ENCODE measurements at places on chromosomes 6 and 20.

GRCh38 chr6:119536666-119537065, 187.1 kb upstream of the MAN1A1 start:
- DNase-seq: no peak

DNA sequence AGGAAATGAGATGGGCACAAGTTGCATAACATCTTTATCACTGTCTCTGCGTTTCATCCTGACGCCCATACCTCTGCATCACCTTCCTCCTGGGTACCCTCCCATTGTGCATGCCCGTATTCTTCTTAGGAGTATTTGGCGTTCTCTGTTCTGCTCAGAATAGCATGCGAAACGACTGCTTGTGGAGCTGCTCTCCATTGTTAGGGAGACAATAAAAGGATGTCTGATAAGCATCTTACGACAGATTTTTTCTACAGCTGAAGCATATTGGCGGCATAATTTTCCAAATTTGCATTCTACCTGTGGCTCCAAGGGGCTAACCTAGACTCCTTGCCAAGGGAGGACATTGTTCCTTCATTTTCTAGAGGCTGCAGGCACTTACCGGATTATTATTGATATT, 118.6 kb downstream of the EDN1 start:
- no peak for DNase-seq

DNA sequence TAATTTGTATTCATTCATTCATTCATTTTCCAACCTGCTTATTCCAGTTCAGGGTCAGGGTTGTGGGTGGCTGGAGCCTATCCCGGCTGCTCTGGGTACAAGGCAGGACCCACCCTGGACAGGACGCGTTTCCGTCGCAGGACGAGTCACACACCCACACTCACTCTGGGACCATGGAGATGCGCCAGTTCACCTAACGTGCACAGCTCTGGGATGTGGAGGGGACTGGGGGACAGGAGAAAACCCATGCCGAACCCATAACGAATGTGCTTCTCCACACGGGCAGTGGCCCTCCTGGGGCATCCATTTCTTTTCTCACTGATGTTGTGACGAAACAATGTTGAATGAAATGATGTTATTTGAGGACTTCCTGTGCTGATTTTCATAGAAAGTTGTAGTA, 26.5 kb downstream of the ERMARD start:
- DNase-seq: no peak

DNA sequence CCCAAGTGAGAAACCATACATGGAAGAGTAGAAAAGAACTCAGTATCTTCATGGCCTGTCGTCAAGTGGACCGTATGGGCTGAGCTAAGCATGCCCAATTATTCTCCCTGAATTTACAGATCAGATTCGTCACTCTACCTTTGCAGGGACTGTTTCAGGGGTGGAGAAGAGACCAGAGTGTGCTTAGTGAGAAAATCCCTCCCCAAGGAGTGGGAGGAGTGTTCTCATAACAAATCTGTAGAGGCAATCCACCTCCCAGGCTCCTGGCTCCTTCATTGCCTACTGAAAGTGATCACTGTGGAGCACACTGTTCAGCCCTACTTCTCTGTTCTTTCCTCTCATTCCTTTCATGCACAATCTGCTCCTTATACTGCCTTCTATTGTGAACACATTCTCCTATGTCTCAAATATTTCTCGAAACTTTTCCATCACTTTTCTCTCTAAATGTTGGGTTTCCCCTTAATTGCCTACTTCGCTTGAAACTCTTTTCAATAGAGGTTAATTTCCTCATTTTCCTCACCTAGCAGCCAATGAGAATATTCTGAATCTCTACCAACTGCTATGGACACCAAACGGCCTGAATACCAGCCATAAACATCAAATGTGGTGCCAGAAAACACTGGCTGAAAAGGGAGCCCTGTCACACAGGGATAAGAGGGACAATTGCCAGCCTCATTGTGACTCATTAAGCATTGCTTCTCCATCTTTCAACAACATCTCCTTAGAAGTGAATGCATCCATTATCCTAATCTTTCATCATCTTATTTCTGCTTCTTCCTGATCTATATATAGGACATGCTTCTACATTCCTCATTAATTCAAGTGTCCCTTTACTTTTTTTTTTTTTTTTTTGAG, 398.3 kb downstream of the UTRN start:
- no peak for DNase-seq

DNA sequence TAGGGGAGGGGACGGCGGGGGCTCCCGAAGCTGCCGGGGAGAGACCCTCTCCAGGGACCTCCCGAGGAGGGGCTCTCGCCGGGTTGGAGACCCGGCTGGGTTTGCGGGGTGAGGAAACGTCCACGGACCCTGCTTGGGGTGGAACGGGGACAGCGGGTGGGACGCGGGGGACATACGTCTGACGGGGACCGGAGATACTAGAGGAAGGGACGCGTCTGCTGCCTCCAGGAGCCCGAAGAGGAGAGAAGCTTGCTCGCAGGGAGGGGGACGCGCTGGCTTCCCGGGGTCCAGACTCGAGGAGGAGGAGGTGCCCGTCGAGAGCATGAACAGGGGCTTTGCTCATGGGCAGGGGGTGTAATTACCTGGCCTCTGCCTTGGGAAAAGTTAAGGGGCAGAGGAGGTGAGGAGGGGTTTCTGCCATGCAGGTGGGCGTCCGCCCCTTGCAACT, 593 bp downstream of the DNMT3B start:
- no peak for DNase-seq

DNA sequence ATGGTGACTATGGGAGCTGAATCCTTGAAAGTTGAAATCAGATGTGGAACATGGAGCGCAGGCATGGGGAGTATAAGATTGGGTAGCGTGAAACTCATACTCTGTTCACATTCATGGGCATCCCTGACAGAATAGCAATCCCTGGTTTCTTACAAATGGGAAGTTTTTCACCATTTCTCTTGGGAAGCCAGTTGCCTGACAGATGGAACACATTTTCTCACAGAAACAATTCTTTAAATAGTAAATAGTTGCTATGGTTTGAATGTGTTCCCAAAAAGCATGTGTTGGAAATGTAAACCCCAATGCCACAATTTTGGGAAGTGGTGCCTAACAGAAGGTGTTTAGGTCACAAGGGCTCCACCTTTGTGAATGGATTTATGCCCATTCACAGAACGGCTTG, 262.8 kb upstream of the HS3ST5 start:
- no peak for DNase-seq

DNA sequence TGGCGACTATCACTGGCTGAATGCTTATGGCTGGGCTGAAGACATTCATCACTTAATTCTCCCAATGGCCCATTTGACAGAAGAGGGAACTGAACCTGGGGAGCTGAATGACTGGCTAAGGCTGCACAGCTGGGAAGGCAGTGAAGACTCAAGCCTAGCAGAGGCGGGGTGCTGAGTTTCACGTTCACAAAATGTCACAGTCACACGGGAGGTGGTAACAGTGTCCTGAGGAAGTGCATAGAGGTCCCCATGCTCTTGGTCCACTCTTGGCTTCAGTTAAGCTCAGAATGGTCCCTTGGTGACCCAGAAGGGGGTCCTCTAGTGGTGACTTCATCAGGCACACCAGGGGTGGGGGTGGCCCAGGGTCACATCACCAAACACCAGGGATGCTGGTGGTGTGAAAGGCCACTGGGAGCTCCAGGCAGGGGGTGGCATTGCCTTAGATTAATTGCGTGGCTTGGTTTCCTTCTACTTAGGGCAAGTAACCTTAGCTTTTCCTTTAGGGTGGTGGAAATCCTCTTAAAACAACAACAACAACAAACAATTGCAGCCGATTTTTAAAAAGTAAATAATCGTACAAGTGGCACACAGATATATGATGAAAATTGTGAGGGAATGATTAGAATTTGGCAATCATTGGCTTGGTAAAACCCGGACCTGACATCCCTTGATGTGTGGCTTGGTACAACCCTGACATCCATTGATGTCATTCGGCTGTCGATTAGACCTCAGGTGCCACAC, 45.0 kb downstream of the SULF2 start:
- no peak for DNase-seq

DNA sequence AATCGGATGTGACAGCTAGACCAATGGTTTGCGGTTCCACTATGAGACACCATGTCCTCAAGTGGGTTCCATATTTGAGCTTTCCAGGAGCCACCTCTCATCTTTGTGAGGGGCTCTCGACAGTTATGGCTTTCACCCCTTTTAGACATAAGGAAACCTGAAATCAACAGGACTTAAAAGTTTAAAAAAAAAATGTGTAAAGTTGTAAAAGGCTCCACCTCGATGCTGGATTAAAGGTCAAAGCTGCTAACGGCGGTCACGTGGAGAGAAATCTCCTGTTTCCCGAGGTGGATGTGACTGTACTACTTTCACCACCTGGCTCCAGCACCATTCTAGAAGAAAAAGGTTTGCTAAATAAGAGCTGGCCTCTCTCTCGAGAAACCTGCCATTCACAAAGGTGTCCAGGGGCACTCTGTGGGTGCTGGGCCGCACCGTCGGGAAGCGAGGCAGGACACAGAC, 542 bp downstream of the ATP5F1E start:
- DNase-seq: no peak

- no peak for DNase-seq
Observed at GRCh38 chr6:93567164-93567563, 147.8 kb upstream of the EPHA7 start.

DNA sequence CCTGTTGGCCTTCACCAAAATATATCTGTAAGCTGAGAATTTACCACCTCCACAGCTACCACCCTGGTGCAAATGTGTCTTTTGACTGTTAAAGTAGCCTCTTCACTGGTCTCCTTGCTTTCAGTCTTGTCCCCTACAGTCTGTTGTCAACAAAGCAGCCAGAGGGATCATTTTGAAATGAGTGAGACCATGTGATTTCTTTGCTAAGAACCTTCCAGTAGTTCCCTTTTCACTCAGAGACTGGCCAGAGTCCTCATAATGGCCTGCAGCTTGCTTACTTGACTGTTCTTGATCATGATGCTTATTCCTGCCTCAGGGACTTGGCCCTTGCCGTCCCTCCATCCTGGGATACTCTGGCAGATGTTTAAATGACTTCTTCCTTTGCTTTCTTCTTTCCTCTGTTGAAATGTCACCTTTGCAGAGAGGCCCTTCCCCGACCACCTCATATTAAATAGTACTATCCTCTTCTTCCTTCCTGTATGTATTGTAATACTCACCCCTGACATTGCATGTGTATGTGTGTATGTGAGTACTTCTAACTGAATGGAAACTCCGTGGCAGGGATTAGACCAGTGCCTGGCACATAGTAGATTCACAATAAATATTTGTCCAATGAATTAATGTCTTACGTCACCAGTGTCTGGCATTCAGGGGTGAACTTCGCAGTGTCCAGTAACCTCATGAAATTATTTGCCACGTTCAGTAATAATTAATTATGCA, 5.0 kb downstream of the MANBAL start:
- DNase-seq: no peak

- no peak for DNase-seq
Observed at GRCh38 chr20:31811796-31812728, 7.1 kb upstream of the MYLK2 start.

- DNase-seq: peak; percentile 40
Observed at GRCh38 chr20:45817376-45818194, 5.1 kb downstream of the UBE2C start.

GRCh38 chr20:35271073-35271882, 6.6 kb downstream of the MMP24OS start:
- DNase-seq: no peak

GRCh38 chr6:97501853-97502252, 218.8 kb upstream of the MMS22L start:
- DNase-seq: no peak

GRCh38 chr6:38445336-38445735, 194.4 kb downstream of the BTBD9 start:
- no peak for DNase-seq

DNA sequence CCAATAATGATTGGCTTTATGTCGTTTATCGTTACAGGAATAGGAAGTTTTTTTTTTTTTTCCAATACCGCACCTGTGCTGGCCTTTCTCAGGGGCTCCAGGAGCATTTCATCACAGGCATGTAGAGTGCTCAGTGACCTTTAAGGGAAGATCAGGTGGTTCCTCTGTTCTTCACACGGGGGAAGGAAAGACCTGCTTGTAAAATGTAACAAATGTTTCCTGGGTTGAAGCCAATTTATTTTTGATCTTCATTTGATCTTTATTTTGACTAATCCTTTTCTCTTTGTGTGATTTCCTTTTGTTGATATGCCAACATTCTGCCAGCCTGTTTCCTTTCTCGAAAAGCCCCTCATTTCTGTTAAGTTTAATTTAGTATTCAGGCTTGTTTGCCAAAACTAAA, 61.9 kb upstream of the HBS1L start:
- DNase-seq: no peak

DNA sequence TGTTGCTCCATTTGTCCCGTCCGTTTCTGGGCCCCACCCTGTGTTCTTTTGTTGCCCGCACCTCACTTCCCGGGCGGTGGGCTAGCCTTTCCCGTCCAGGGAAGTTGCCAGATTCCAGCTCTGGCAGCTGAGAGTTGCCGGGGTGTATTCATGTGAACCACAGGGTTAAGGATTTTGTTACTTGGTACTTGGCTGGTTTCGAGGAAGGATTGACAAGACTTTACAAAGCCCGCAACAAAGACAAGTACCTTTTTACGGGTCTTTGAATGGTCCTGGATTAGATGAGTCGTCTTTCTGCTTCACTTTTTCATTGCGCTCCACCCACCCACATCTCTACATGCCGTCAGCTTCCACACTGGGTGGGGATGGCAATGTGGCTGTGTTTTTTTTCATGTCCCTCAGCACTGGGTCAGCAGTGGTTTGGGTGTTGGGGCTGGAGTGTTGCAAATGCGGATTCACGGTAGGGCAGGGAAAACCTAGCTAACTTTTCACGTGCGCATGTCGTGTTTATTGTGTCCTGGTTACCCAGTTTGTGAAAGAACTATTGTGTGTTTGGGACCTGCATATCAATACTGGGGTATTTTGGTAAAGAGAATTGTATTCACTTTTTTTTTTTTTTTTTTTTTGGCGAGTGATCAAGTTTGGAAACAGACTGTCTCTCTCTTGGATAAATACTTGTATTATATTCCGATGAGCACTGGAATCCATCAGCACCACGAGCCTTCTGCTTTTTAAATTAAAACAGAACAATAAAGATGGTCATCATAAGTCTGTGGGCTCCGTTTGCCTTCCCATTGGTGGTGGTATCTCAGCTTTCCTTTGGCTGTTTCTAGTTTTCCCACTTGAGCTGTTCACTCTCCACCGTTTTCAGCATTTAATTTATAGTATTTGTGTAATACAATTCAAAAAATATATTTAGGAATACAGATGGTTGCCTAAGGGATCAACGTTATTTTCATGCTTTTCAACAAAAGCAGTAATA, 1.2 kb downstream of the DUSP22 start:
- DNase-seq: no peak

- DNase-seq: no peak
Observed at GRCh38 chr6:63573899-63574553, 1.7 kb downstream of the LOC128125822 start.

GRCh38 chr6:137850816-137851602, 16.1 kb upstream of the TNFAIP3 start:
- no peak for DNase-seq

DNA sequence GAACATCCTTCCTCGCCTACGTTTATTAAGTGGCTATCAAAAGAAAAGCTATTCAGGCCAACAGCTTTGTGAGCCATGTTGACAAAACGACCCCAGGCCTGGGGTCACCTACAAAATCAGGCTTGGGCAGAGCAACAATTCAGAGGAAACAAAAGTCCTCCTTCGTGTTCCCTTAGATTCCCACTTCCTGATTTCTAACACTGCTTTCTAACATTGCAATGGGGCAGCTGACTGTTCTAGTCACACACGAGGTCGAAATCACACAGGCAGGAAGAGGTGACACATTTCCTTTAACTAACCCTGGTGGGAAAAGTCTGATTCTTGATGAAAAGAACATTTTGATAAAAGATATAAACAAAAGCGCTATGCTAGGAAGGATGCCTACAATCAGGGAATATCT, 31.9 kb downstream of the WDR27 start:
- DNase-seq: no peak
